ENCODE measurements at places on chromosomes 3 and 15. TPM values are rescaled to one million over a fixed set of nuclear protein-coding genes. Genes with fewer than 3 reads are reported as not detected.

RGMA gene
- total RNA-seq, result 0.22 TPM

P2RY14 gene
- total RNA-seq, result not detected

TMCO5A gene
- not detected for total RNA-seq

GABRR3 gene
- not detected for total RNA-seq

WNT7A gene
- total RNA-seq, result 0.19 TPM

LMCD1 gene
- total RNA-seq, result 59.3 TPM

CCR1 gene
- total RNA-seq, result not detected

GPR171 gene
- not detected for total RNA-seq

ARRDC4 gene
- total RNA-seq, result 0.18 TPM

CHST13 gene
- 0.41 TPM for total RNA-seq

GUCA1C gene
- total RNA-seq, result not detected

IL17RD gene
- 1.8 TPM for total RNA-seq

CSPG4 gene
- 0.04 TPM for total RNA-seq

GPR15 gene
- not detected for total RNA-seq

SST gene
- not detected for total RNA-seq

PAQR5 gene
- total RNA-seq, result 118 TPM

ZNF592 gene
- total RNA-seq, result 19.5 TPM

GADL1 gene
- total RNA-seq, result not detected

FANCI gene
- 55.2 TPM for total RNA-seq

Data from A549 treated with ZK216348 at 1 μM for 4 hours (cell line).